Hematopoietic multipotent progenitor cell treated with erythropoietin and hydrocortisone succinate and interleukin-3 and kit ligand, for 6 days (in vitro differentiated cells): ENCODE measurements at places on chromosomes 5 and 9.

DNA sequence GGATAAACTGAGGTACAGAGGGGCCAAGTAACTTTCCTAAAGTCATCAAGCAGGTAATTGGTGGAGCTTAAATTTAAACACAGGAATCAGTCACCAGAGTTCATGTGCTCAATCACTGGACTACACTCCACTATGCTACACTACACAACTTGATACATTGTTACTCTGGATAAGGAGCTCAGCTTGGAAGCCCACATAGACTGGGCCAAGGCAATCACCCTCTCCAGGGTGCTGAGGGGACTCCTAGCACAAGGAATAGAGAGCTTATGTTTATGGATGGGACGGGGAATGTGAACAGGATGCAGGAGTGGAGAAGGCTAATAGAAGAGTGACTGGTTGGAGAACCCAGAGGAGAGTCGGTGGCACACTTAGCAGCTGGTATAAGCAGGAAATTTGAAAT is 113.5 kb upstream of the NFIB start:
- DNase-seq: no peak

GRCh38 chr5:1648806-1649205 is 125.0 kb upstream of the LPCAT1 start:
- DNase-seq: no peak

- no peak for DNase-seq
Measured at GRCh38 chr9:31302620-31303418, 1081.6 kb upstream of the ACO1 start.

DNA sequence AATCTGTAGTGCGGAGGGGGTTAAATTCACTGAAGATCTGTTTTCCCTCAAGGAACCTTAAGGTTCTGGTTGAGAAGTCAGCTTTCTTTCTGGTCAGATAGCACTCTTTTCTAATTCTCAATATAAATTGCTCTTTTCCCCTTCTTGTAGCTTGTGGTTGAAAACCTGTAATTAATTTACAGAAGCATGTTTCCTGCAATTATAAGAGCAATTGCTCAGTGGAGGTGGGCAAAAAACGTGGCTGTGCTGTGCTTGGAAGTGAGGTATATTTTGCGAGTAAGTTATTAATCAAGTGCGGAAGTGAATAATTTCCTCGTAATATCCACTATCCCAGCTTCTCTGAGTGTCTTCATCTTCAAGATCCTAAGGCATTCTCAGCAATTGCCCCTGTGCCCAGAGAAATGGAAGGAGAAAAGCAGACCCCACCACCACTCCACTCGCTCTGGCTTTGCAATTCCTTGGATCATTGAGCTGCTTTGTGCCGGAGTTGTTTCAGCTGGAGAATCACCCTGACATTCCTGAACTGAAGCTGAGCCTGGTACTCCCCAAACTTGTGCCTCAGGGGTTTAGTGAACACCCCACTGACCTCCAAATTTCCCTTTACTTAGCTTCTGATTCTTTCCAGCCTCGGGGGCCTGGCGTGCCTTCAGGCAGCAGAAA is 140.6 kb downstream of the LRRC70 start:
- DNase-seq: no peak

DNA sequence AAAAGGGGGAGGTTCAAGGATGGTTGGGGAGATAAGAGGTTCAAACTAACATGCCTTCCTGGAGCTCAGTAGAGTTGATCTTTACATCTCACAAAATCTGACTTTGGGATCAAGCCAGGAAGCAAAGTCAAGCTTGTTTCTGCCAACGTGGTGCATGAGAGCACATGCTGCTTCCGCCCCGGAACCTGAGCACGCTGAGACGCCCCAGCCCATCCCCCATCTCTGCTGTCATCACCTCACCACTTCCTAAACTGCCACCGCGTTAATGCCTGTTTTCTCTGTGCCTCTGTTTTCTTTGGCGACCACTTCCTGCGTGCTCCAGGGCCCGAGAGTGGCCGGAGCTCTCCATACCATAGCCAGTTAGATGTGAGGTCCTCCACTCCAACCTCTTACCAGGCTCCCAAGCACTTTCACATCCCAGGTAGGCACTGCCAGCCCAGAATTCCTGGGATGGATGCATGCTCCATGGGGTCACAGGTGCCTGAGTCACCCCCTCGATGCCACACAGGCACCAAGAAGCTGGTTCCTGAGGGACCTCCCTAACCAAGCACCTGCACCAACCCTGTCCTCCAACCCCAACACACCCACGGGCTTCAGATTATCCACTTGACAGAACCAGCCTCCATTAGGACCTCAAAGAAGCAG is 31.2 kb upstream of the AFAP1L1 start:
- peak; percentile 54 for DNase-seq
